Stimulated activated CD4-positive, alpha-beta T cell treated with anti-CD3 and anti-CD28 coated beads, TNF-alpha, amount 100 ng/mL, for 1 hour (primary cell): ENCODE measurements at places on chromosomes 3 and 15.

DNA sequence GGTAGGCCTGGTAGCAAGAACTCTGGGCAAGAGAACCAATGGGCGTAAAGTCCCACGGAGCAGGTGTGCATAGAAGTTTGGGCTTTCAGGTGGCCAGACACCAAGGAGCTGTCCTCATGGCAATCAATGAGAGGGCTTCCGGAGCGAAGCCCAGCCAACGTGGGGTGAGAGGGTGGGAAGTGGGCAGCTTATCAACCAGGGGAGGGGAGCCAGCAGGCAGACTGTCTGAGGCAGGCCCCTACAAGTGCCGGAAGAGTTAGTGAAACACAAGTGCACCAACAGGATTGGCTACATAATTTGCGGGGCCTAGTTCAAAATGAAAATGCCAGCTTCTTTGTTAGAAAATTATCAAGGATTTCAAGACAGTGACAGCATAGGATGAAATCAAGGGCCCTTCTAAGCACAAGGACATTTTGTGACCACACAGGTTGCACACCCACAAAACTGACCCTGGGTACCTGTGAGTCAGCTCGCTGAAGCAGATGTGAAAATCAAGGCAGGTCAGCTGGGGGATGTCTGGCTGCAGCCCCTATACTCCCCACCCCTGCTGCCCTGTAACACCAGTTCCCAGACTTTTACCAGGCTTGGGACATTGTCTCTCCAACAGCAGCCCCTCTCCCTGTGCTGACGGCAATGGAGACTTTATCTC, 102.1 kb upstream of the ETV5 start:
- no peak for DNase-seq

- no peak for DNase-seq
Measured at GRCh38 chr3:39146083-39146501, 7.3 kb downstream of the CSRNP1 start.

- DNase-seq: no peak
Measured at GRCh38 chr3:105260385-105260784, 106.3 kb upstream of the ALCAM start.

DNA sequence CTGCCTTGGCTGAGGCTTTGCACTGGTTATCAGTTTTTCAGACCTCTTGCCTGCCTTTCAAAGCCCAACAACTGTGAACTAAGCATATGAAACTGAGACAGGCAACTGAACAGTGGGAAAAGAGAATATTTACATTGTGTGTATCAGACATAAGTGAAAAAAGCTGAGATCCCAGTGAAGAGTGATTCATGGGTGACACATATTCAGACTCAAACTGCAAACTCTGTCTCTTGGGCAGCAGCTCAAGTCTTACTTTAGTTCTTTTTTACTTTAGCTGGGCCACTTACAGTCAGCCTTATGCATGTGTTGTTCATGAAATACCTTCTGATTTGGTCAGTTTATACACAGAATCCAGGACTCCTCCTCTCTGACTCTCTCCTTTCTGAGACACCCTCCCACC, 19.2 kb downstream of the SUCLG2 start:
- DNase-seq: no peak

DNA sequence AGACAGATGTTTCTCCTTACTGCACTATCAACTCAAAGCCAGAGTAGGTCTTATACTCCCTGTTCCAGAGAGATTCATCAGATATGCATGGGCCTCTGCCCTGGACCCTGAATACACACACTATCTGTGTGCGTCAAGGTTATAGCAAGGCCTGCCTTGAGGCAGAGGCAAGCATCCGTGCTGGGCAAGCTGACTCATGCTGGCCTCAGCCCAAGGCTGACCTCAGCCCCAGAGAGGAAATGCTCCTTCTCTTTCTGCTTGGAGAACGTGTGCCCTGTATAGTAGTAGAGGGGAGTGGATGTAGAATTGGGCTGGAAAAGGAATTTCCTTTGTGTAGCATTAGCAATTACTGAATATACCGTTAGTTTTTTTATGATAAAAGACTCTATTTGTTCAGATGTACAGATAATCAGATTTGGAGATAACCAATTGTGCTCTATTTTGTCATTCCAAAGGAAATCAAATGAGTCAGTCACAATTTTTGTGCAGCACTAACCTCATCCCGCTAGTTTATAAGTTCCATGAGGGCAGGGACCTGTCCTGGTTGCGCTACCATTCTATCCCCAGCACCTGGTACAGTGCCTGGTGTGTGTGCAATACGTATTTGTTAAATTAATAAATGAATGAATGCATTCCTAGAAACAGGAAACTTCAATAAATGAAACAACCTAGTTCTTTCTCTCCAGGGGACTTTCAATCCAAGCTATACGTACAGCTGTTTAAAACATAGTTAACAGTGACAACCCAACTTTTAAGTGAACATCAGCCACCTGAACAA, 13.3 kb upstream of the PAQR9 start:
- DNase-seq: no peak
